ENCODE measurements at places on chromosomes 16 and 17.

GRCh38 chr17:45440161-45440778, 7.6 kb upstream of the ARHGAP27 start:
- no peak for DNase-seq

GRCh38 chr16:57403965-57404817, at the start of gene CCL17:
CCL17 (plus strand) TSS chr16:57404767; CDS start chr16:57413933, 9,166 bp downstream.
- DNase-seq: no peak

DNA sequence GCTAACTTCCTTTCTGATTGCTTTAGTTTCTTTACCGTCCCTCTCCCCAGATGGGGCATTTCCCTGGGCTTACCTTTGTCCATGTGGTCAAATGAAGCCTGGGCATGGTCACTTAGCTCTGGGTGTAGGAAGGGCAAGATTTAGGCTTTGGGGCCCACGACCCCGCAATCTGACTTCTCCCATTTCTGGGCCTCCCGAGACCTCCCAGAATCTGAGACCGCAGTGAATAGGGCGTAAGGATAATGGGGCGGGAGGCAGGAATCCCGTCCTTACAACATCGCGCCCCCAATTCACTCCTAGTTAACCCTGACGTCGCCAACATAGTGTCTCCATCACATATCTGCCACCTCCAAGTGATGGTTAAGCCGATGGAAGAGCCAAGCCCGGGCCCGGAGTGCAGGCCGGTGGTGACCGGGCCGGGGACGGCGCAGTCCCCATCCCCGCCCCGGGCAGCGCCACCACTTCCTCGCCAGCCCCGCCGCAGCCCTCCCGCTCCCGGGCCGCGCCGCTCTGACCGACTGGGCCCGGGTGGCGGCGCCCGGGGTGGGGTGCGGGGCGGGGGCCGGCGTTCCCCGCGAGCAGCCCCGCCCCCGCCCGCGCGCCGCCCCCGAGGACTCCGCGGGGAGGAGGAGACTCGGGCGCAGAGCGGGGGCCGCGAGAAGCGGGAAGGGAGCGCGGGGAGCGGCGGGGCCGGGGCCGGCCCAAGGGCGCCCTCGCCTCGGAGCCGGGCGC, at the start of gene RHBDL3:
Gene RHBDL3, plus strand, starts transcription at position 641 of the 732 bp plus-strand sequence. CDS start 358 bp downstream, outside the sequence.
- DNase-seq: no peak

- DNase-seq: no peak
Observed at GRCh38 chr16:30113711-30114333, 485 bp upstream of the GDPD3 start.

DNA sequence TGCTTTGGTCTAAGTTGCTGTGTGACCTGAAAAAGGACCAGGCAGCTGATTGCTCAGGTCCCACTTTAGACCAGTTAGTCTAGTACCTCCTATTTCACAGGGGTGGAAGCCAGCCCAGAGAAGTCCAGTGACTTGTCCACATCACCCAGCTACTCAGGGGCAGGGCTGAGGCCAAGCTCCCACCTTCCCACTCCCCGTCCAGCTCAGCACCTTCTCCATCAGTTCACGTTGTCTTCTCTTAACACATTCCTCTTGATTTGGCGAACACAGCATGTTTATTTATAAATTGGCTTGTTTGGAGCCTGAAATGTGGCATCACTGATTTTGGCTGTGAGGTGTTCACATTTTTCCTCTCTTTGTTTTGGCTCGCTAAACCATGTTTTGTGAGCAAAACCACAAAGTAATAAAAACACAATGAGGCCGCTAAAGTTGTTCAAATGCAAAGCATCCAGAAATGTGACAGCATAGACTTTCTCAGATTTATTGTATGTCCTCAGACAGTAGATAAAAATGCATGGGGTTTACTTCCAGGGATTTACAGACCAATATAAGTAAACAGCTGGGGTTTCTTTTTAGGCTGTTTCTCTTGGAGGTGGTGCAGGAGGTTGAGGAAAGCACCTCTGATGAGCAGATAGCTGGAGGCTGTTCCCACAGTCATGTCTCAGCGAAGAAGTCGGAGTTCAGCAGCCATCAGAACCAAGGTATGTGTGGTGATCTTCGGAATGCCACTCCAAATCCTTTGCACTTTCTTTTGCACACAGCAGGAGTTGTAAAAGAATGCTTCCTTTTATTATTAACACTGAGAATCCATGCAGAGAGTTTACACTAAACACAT, 88.4 kb downstream of the PLXDC1 start:
- DNase-seq: no peak

DNA sequence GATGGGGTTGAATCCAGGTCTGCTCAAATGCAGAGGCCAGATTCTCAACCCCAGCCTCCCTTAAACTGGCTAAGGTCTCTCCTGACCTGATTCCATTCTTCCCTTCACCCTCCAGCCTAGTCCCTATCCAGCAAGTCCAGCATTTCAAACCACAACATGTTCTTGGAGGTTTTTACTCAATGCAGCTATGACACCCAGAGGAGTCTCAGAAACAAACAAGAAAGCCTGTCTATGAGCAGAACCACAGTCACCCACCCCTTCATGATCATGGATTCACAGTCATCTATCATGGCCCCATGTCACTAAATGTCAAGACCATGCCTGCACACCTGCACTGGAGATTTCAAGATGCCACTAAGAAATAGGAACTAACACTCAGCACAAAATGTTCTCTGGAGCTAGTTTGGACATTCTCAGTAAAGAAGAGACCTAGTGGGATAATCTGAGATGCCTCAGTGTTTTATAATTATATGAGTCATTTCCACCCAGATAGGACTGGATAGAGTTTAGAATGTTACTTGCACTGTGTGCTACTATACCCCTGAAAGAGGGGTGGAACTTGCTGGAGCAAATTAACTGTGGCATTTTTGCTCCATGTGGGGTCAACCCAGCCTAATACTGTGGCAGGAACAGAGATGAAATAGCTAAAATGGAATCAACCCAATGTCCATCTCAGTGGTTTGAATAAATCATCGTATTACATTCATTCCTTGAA, 9.5 kb upstream of the METTL22 start:
- DNase-seq: no peak

DNA sequence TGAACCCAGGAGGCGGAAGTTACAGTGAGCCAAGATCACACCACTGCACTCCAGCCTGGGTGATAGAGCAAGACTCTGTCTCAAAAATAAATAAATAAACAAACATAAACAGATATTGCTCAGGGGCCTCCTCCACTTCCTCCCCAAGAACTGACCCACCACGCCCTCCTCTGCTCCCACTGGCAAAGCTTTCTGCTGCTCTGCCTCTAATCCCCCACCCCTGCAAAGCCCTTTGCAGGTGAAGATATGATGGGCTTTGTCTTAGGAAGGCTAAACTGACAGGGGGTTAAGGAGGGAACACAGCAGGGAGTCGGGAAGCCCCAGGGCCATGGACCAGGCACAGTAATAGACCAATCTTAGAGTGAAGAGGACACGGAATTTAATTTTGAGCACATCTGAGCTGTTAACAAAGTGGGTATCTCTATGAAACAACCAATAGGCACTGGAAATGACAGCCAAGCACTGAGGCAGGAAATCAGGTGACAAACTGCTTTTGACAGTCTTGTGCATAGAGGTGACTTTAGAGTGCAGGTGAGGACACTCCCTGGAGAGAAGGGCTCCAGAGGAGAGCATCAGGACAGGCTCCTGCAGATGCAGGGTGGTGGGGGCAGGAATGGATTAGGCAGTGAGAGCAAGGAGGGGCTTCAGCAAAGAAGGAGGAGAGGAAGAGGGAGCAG, 6.4 kb upstream of the CD300LD start:
- DNase-seq: no peak

- DNase-seq: no peak
Observed at GRCh38 chr17:59512844-59513385, 52.5 kb upstream of the DHX40 start.

DNA sequence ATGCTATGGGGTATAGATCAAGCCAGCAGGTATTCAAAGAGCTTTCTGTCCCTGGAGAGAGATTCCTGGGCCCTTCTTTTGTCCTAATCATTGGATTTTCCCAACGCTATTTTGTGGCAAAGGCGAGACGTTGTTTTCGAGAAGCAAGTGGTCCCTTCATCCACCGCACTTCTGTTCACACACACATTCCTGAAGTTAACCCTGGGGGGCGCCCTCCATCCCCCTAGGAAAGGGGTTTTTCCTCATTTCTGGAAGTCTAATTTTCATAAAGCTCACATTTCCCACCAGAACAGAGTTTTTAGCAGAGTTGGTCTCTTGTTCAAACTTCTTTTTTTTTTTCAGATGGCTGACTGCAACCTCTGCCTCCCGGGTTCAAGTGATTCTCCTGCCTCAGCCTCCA, 11.9 kb downstream of the SCGB1C2 start:
- no peak for DNase-seq

- peak; percentile 89 for DNase-seq
Observed at GRCh38 chr17:47949197-47949759, 7.9 kb downstream of the PNPO start.

DNA sequence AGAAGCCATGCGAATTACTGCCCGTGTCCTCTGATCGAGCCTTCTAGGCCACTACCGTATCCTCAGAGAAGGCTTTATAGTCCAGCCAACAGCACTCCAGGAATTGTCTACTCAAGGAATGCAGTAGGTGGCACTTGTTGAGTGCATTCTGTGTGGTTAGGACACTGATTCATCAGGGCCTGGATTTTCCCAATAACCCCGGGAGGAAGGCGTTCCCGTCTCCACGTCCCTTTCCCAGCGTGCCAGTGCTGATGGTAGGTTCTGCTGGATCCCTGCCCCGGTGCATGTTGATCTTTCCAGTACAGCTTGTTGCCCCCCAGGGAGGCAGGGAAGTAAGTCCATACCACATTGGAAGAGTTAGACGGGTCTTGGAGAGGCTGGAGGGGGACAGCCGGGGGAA, 122.2 kb downstream of the RPTOR start:
- no peak for DNase-seq

GRCh38 chr17:76738468-76738850, 540 bp downstream of the MFSD11 start:
- no peak for DNase-seq

DNA sequence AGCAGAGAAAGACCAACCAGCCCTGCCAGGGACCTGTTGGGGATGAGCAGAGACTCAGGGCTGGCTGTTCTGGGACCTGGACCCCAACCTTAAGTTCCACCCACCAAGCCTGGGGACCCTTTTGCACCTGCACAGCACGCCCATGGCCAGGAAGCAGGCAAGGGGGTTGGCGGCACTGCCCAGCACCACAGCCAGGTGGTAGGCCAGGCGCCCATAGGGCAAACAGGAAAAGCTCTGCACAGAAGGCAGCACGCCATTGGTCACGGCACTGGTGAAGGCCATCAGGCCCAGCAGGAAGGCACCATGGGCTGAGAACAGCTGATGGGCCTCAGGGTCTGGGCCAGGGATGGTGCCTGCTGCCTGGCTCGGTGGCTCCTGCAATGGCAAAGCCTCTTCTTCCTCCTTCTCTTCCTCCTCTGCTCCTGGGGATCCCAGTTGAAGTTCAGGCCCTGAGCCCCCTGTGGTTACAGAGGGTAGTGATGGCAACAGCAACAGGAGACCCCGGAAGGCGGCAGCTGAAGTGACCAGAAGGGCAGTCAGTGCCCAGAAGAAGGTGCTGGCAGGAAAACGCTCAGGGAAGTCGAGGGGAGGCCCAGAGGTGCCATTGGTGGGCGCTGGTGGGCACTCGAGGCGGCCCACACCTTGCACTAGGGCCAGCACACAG, 1.7 kb downstream of the SLC52A1 start:
- no peak for DNase-seq

GRCh38 chr16:4886151-4886550, 38.9 kb downstream of the UBN1 start:
- DNase-seq: no peak

DNA sequence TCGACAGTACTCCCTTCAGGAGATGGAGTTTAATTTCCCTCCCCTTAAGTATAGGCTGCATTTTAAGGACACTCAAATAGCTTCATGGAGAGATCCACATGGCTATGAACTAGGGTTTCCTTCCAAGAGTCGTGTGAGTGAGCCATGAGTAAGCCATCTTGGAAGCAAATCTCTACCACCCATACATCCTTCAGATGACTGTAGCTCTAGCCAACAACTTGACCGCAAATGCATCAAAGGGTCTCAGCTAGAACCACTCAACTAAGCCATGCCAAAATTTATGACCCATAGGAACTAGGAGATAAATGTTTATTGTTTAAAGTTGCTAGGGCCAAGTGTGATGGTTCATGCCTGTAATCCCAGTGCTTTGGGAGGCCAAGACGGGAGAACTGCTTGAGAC, 43.4 kb downstream of the METTL16 start:
- DNase-seq: no peak

GRCh38 chr17:74780443-74781238, 4.5 kb upstream of the NAT9 start:
- DNase-seq: no peak

GRCh38 chr16:69934044-69934443, 17.1 kb upstream of the CLEC18A start:
- no peak for DNase-seq

DNA sequence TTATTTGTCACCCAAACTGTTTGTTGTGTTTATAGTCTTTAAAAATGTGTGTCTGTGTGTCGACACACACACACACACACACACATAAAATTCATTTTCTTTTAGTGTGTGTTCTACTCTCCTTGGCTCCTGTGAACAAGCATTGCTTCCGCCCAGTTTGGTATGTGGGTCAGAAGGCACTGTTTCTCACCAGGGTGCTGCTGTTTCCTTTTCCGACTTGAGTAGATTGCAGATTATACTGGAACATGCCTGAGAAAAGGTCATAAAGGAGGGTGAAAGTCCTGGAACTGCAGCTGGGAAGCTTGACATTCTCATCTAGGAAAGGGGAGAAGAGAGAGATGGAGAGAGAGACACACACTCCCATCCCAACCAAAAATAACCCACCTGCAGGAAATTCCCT, 330.3 kb downstream of the BCAS3 start:
- no peak for DNase-seq

DNA sequence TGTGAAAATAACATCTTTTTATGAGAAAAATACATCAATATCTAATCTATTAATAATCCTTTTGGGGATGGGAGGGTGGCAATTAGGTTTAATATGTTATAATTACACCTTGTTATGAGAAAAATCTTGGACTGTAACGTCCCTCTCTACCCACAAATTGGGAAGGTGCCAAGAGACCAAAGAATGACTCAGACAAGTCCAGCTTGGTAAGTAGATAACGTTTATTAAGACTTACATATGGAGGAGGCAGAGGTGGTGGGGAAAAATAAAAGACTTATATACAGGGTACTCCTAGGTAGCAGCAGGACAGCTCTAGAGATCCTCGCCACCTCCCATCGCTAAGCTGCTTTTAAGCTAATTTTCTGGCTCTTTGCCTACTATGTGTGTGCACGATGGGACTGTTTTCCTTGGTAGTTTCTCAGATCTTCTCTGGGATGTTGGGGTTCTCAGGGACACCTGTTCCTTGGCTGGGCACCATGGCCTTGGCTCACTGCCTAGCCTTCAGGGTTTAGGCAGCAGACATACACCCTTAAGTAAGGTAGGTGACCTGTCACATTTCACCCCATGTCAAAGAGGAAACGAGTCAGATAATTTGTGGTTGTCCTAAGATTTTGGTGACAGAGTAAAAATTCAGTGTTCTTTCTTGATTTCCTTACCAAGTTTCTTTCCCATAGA, 31.5 kb downstream of the RBL2 start:
- no peak for DNase-seq

GRCh38 chr16:49513040-49513439, 139.4 kb downstream of the C16orf78 start:
- DNase-seq: no peak

- DNase-seq: no peak
Observed at GRCh38 chr16:70018254-70018653, 67.1 kb downstream of the CLEC18A start.

GRCh38 chr17:64500862-64501765, 4.3 kb upstream of the POLG2 start:
- no peak for DNase-seq

GRCh38 chr17:50677851-50678375, 29.8 kb downstream of the ANKRD40 start:
- DNase-seq: no peak

- no peak for DNase-seq
Observed at GRCh38 chr16:1285669-1286512, 23.5 kb upstream of the UBE2I start.
